GDM1 (cell line): ENCODE measurements at places on chromosomes 7 and 10.

GRCh38 chr10:120945801-120946302 lies 94.7 kb downstream of the WDR11 start:
- DNase-seq = no peak

GRCh38 chr7:148905093-148905666 lies 21.1 kb upstream of the EZH2 start:
- no peak for DNase-seq

DNA sequence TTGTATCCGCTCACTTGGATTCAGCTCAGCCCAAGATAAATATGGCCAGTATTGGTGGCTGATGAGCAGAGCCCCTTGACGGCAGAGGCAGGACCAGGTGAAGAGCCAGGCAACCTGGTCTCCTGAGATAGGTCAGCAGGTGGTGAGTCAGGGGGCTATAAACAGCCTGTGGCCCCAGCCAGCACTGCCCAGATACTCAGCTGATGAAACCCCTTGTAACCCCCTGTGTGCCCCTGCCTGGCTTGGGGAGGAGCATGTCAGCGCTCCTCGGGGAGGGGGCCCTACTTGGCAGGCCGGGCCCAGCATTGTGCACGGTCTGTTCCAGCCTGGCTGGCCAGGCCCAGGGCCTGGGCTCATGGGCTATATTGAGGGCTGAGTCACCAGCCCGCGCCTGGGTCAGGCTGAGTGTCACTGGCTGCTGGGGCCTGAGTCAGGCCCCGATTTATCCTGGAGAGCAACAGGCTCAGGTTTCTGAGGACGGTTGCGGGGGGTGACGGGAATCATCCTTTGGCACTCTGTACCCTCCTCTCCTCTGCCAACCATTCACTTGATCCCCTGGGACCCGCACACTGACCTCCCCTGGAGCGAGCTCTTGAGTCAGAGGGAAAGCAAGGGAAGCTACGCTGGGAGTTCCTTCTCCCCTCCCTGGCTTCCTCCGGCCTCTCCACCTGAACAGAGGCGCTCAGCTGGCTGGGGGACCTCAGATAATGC lies 2.8 kb upstream of the FLNC start:
- no peak for DNase-seq

DNA sequence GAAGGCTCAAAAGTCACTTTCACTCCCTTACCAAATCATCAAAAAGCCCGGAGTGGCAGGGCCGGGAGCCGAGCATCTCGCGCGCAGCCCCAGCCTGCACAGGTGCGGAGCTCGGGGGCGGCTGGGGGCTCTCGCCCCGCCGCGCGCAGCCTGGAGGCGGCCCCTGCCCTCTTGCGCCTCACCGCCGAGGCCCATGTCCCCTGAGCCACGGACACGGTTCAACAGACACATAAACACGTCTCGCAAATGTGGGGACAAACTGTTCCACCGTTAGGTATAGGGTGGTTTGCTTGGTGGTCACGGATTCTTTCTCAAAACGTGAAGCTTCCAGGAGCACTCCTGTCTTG lies 700 bp downstream of the GSAP start:
- no peak for DNase-seq

DNA sequence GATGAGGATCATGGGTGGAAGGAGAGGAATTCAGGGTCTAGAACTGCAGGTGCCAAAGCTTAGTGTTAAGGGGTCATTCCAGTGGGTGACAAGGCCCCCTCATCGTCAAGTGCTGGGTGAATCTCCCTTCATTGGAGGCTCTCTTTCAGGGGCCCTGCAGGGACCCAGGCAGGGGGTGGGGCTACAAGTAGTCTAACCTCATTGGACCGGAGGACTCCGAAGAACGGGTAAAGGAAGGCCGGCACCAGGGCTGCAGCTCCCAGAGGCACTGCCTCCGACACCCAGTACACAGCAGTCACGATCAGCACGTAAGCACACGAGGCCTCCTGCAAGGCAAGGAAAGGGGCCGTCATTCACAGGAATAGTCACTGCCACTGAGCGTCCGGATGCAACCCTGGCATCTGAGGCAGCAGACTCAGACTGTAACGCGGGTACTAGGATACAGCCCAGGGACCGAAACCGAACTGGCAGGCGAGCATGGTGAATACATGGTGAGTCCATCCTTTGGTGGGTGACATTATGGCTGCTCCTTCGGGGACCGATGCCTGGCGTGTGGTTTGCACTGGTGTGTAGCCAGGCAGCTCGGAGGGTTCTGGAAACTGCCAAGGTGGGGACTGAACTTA lies 6.7 kb downstream of the SLC13A4 start:
- no peak for DNase-seq

- DNase-seq = no peak
Measured at GRCh38 chr7:21041666-21042065, 255.0 kb upstream of the SP8 start.
